ENCODE measurements at places on chromosomes 3 and 15.

GRCh38 chr3:179272385-179272784, 21.5 kb upstream of the KCNMB3 start:
- no peaks in the 10 kb centered on the region for H3K27me3 ChIP-seq
- H3K4me3 ChIP-seq, result no peak overlapping the region
- H3K27ac ChIP-seq, result no peak overlapping the region
- H3K36me3 ChIP-seq, result no peaks in the 10 kb centered on the region
- no peak for DNase-seq

DNA sequence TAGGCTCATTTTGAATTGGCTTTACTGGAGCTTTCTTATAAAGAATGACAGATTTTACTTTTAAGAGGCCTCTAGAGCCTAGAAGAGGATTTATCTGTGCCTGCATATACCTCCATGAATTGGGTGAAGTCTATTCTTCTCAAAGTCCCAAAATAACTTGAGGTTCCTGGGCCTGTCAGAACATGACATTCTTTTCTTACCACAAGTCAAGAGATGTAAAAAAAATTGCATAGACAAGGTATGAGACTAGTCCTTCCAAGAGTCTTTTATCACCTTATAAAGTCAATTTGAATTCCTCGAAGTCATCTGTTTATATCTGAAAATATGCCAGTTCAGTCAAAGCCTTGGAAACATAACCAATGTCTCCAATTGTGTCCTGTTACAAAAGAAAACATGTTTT, 17.2 kb upstream of the CD200 start:
- peaks cover 10% of the 10 kb centered on the region for H3K36me3 ChIP-seq
- no peak overlapping the region for H3K27ac ChIP-seq
- peaks cover 5% of the 10 kb centered on the region for H3K4me1 ChIP-seq
- no peak for DNase-seq
- H3K27me3 ChIP-seq, result peaks cover 14% of the 10 kb centered on the region

DNA sequence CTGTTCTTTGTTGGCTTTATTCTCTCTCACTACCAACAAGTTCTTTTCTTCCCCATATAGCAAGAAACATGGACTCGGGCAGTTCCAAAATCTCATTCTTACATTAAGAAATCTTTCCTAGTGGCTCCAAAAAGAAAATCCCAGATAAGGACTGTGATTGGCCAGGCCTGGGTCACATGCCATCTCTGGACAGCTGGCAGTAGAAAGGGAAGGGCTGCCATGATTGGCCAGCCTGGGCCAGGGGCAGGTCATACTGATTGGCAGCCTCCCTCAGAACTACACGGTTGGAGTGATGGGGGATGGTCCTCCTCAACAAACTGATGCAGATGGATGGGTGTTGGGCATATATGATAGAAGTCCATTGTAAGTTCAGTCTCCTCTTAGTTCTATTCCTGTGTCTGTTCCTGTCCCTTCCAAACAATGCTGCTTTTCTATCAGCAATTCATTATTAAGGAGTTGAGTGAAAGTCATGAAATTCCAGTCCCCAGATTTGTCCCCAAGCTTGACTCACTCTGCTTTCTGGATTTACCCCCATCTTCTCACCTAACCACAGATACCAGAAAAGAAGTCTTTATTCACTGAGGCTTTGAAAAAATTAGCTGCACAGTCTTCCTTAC, 175.5 kb downstream of the ATG7 start:
- H3K27me3 ChIP-seq, result no peaks in the 10 kb centered on the region
- no peak overlapping the region for H3K27ac ChIP-seq
- no peaks in the 10 kb centered on the region for H3K36me3 ChIP-seq

DNA sequence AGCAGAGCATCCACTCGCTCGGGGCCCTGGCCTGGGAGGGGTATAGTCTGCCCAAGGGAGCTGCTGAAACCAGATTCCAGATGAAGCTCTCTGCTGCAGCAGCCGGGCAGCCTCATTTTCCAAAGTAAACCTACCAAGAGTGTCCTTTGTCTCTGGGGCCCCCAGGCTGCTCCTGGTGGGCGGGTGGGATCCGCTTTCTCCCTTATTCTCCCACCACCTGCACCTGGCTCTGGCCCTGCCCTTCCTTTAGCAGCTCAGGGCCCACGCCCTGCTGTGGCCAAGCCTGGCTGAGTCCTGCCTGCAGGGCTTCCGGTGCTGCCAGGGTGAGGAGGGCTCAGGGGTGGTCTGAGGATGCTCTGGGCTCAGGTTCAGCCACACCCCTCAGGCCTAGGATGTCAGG, 13.0 kb downstream of the SCN5A start:
- DNase-seq, result no peak
- H3K4me3 ChIP-seq, result no peak overlapping the region
- H3K27ac ChIP-seq, result no peak overlapping the region
- H3K4me1 ChIP-seq, result peaks cover 6% of the 10 kb centered on the region

GRCh38 chr15:55118344-55118870, 78.3 kb downstream of the RSL24D1 start:
- no peak overlapping the region for H3K27ac ChIP-seq
- H3K36me3 ChIP-seq, result no peaks in the 10 kb centered on the region
- no peaks in the 10 kb centered on the region for H3K4me1 ChIP-seq
- no peaks in the 10 kb centered on the region for H3K27me3 ChIP-seq
- DNase-seq, result no peak

DNA sequence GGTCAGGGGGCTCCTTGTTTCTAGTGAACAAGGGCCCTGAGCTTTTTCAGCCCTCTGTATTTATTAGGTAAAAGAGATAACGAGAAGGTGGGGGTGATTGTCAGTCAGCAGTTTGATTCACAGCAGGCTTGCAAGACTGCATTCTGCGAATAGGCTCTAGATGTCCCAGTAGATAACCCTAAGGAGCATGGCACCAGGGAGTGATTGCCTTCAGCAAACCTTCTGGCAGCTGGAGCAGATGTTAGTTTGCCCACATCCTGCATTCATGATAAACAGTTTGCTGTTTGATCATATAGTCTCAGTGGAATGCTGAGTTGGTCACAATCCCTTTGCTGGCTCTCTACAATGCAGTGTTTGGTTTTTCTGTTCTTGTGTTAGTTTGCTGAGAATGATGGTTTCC, 161.3 kb upstream of the GADL1 start:
- H3K27ac ChIP-seq, result no peak overlapping the region
- no peak overlapping the region for H3K4me3 ChIP-seq
- peaks cover 8% of the 10 kb centered on the region for H3K36me3 ChIP-seq
- H3K27me3 ChIP-seq, result no peaks in the 10 kb centered on the region
- no peaks in the 10 kb centered on the region for H3K4me1 ChIP-seq

DNA sequence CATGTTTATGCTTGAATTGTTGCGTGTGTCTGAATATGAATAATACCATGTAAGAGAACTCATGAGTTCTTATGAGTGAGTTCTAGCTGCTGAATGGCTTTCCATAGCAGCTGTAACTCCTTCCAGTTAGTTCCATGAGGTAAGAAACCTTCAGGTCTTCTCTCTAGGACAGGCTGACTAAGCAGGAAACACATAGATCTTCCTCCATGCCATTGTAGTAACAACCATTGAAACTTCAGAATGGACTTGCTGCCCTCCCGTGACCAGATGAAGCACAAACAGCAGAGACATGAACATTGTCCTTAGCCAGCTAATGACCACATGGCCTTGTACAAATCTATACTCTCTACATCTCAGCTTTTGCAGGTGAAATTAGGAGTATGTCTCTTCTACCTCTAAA, 200.0 kb downstream of the ZNF385D start:
- H3K36me3 ChIP-seq, result peaks cover 1% of the 10 kb centered on the region
- no peak for DNase-seq
- no peaks in the 10 kb centered on the region for H3K4me1 ChIP-seq
- H3K4me3 ChIP-seq, result no peak overlapping the region
- H3K27me3 ChIP-seq, result no peaks in the 10 kb centered on the region

GRCh38 chr3:188624384-188624783, 470.4 kb downstream of the LPP start:
- peaks cover 1% of the 10 kb centered on the region for H3K36me3 ChIP-seq
- H3K4me3 ChIP-seq, result no peak overlapping the region
- DNase-seq, result no peak
- no peak overlapping the region for H3K27ac ChIP-seq
- no peaks in the 10 kb centered on the region for H3K27me3 ChIP-seq
- peaks cover 15% of the 10 kb centered on the region for H3K4me1 ChIP-seq

- H3K27me3 ChIP-seq, result no peaks in the 10 kb centered on the region
- no peak overlapping the region for H3K27ac ChIP-seq
- H3K36me3 ChIP-seq, result no peaks in the 10 kb centered on the region
- no peak for DNase-seq
Observed at GRCh38 chr3:129061023-129061887, 676 bp downstream of the GP9 start.

DNA sequence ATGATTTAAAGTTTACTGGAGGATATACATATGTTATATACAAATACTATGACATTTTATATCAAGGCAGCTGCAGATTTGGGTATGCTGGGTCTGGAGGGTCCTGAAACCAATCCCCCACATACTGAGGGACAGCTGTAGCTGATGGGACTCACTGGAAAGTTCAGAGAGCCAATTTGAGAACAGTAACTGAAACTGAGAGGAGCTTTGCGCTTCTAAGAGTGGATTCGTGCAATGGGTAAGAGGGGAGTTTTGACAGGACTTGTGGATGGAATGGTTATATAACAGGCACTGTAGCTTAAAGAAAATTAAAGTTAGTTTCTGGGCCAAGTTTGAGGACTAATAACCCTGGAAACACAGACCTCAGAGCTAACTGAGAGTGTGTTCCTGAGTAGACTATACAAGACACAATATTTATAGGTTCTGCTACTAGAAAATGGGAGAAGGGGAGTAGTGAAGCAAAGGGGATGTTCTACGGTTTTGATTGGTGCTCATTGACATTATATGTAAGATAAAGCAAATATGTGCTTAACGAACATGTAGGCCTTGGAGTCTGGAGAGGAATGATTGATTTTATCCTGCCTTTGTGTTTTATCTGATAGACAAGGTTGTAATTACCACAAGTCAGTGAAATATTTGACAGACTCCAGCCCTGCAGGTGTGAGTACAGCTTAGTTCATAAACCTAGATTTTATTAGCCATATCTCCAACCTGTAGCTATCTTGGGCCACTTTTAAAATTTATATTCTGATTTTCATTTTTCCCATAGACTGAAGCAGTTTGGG, 4.8 kb upstream of the ZMAT3 start:
- no peak overlapping the region for H3K4me3 ChIP-seq
- peaks cover 28% of the 10 kb centered on the region for H3K4me1 ChIP-seq
- no peaks in the 10 kb centered on the region for H3K27me3 ChIP-seq
- H3K27ac ChIP-seq, result no peak overlapping the region
- no peak for DNase-seq

DNA sequence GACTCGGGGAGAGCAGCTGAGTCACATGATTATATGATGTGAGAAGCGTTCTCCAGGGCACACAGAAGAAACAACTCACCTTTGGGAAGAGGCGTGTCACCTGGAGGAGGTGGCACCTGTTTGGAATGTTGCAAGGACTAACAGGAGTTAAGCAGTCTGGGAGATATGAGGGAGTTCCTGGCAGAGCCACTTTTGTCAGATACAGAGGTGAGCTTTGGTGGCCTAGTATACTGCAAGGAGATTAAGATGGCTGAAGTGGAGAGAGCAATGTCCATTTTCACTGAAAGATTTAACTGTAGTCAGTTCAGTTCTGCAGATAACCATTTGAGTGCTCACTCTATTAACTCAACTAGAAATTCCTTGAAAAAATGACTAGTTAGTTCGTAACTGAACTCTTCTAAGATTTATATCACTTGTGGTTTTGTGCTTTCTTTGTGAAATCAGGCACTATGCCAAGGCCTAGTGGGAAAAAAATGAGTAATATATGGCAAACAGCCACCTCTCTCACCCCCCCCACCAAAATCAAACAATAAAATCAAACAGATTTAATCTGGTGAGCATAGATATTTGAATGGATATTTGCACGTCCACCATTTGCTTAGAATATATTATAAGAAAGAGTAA, 61.3 kb downstream of the CRYBG3 start:
- peak; percentile 39 for DNase-seq
- H3K4me3 ChIP-seq, result peak overlapping the region; percentile 62
- H3K4me1 ChIP-seq, result peaks cover 9% of the 10 kb centered on the region
- H3K27me3 ChIP-seq, result no peaks in the 10 kb centered on the region
- H3K27ac ChIP-seq, result no peak overlapping the region

DNA sequence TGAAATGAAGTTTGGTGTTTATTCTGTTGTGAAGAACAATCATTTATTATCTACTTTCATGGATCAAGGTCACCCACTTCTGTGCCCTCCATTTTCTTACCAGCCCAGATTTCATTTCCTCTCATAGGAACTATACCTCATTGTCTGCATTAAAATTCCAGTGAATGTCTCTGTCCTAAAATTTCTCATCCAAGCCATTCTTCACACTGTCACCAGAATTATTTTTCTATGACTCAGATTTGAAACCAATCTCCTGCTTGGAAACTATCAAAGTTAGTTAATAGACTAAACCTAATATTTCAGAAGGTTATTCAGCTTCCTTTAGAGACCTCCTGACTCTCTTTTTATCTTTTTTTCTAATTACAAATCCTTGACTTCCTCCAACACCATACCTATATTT, 364.1 kb upstream of the CBLB start:
- DNase-seq, result no peak
- H3K36me3 ChIP-seq, result peaks cover 12% of the 10 kb centered on the region
- H3K4me3 ChIP-seq, result no peak overlapping the region
- peaks cover 58% of the 10 kb centered on the region for H3K4me1 ChIP-seq

DNA sequence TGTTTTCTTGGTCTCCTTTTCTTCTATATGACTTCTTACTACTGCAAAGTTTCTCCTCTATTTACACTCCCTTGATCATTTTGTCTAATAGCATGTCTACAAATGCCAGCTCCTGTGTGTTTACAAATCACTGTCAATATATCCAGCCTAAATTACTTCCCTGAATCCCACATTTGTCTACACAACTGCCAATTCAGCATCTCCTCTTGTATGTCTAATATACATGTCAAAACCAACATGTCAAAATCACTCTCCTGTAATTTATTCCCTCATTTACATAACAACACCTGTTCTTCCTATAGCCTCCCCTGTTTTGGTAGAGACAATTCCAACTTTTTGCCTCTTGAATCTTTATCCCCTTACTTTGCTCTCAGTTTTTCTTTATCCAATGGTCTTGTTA, 359.3 kb downstream of the PLOD2 start:
- no peaks in the 10 kb centered on the region for H3K4me1 ChIP-seq
- H3K27ac ChIP-seq, result no peak overlapping the region
- H3K27me3 ChIP-seq, result no peaks in the 10 kb centered on the region
- H3K4me3 ChIP-seq, result no peak overlapping the region
- DNase-seq, result no peak

GRCh38 chr15:74042603-74043424, 39.5 kb downstream of the GOLGA6A start:
- no peaks in the 10 kb centered on the region for H3K36me3 ChIP-seq
- H3K4me3 ChIP-seq, result no peak overlapping the region
- no peak overlapping the region for H3K27ac ChIP-seq
- DNase-seq, result no peak
- no peaks in the 10 kb centered on the region for H3K27me3 ChIP-seq

- no peaks in the 10 kb centered on the region for H3K36me3 ChIP-seq
- DNase-seq, result no peak
- H3K4me3 ChIP-seq, result no peak overlapping the region
- peaks cover 24% of the 10 kb centered on the region for H3K4me1 ChIP-seq
- H3K27ac ChIP-seq, result no peak overlapping the region
Observed at GRCh38 chr3:114718898-114719210, 425.0 kb downstream of the TIGIT start.

GRCh38 chr3:42066516-42067181, 24.5 kb upstream of the TRAK1 start:
- H3K27me3 ChIP-seq, result no peaks in the 10 kb centered on the region
- peaks cover 27% of the 10 kb centered on the region for H3K4me1 ChIP-seq
- no peak for DNase-seq
- H3K27ac ChIP-seq, result no peak overlapping the region
- H3K36me3 ChIP-seq, result no peaks in the 10 kb centered on the region
- no peak overlapping the region for H3K4me3 ChIP-seq
